ENCODE measurements at places on chromosomes 5 and 9. TPM values are rescaled to one million over a fixed set of nuclear protein-coding genes. Genes with fewer than 3 reads are reported as not detected.

NR4A3 gene
- total RNA-seq, result 19.9 TPM

- DNase-seq, result no peak
- no peaks in the 10 kb centered on the region for H3K27me3 ChIP-seq
- no peak overlapping the region for H3K4me3 ChIP-seq
- H3K4me1 ChIP-seq, result no peaks in the 10 kb centered on the region
Measured at GRCh38 chr5:15234366-15234765, 265.6 kb upstream of the FBXL7 start.

PCDHB16 gene
- total RNA-seq, result 5.3 TPM

DNA sequence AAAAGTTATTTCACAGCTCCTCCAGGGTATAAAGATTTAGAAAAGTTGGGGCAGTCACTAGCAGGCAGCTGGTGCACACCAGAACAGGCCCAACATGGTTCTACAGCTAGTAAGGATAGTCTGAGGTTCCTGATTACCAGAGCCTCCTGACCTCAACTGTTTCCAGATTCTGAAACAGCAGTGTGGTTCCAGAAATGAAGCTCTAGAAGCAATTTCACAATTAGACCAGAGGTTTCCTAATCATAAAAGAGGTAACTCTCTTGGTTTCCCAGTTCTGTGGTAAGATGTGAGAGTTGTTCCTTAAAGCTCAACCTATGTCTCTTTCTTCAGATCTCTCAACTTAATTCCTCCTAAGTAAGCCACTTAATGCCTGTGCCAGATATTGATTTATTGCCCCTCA, 11.9 kb downstream of the AGTPBP1 start:
- H3K4me3 ChIP-seq, result no peak overlapping the region
- H3K27me3 ChIP-seq, result no peaks in the 10 kb centered on the region
- no peaks in the 10 kb centered on the region for H3K4me1 ChIP-seq
- peak overlapping the region; percentile 31 for H3K27ac ChIP-seq
- H3K36me3 ChIP-seq, result no peaks in the 10 kb centered on the region
- no peak for DNase-seq

DNA sequence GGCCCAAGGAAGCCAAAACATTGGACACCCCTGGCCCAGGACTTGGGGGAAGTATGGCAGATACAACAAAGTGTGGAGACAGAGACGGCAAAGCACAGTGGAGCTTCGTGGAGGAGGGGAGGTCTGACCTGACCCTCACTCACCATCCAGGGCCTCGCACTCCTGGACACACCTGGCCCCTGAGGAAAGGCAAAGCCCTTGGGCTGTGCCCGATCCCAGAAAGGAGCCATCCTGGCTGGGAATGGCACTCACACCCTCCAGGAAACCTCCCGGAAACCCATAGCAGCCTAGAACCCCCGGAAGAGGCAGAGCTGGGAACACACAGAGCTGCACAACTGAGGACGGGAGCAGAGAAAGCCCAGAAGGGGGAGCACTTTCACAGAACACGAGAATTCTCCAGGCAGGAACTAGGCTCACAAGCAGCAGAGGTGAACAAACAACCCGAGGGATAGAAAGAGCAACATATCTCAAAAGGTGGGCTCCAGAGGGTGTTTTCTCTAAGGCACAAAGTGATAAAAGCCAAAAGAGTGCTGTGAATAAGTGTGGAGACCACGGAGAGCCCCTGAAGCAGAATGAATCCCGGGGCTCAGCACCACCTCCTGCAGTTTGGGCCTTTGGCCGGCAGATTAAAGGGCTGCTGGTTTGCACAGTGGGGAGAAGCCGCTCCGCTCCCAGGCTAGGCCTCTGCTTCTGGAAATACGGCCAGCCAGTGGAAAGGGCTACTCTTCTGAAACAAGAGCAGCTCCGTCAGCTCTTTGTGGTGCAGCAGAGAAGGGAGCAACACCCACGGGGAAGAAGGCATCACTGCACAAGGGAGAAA, 108.2 kb downstream of the UBE2R2 start:
- no peak overlapping the region for H3K27ac ChIP-seq
- H3K4me3 ChIP-seq, result no peak overlapping the region
- H3K27me3 ChIP-seq, result no peaks in the 10 kb centered on the region
- DNase-seq, result peak; percentile 72
- H3K4me1 ChIP-seq, result peaks cover 17% of the 10 kb centered on the region

SLC23A1 gene
- not detected for total RNA-seq

GKAP1 gene
- total RNA-seq, result 9.6 TPM

STK32A gene
- total RNA-seq, result 0.22 TPM

- no peaks in the 10 kb centered on the region for H3K36me3 ChIP-seq
- no peak overlapping the region for H3K27ac ChIP-seq
- H3K27me3 ChIP-seq, result no peaks in the 10 kb centered on the region
- H3K4me3 ChIP-seq, result no peak overlapping the region
- no peaks in the 10 kb centered on the region for H3K4me1 ChIP-seq
- DNase-seq, result no peak
Measured at GRCh38 chr5:73858776-73859175, 232.8 kb downstream of the ARHGEF28 start.

DNA sequence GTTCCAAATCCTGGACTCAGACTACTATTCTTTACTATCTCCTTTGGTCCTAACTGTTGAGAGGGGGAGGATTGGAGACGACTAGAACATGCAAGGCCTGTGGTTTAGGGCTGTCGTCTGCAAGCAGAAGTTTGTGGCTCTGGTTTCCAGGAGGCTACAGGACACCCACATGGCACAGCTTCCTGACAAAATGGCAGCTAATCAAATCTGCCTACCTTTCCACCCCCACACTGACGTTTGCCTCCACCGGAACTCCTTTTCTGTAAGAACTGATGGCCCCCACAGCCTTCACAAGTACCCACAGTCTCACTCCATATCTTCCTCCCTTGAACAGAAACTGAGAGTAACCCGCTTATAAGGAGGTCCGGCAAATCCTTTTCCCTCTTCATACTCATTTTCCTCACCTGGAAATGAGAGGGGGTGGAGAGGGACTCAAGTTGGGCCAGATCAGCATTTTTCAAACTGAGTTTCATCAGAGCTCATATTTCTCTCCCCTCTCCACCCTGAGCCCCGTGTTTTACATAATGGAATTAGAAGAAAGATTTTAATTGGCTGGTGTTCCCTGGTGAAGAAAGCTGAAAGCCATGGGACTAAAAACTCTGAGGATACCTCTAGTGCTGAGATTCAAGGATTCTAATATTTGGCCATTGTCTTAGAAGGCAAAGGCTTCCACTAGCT, 5.2 kb downstream of the SLC31A2 start:
- no peak overlapping the region for H3K27ac ChIP-seq
- no peak for DNase-seq
- H3K36me3 ChIP-seq, result peaks cover 27% of the 10 kb centered on the region
- H3K4me1 ChIP-seq, result no peaks in the 10 kb centered on the region
- H3K27me3 ChIP-seq, result no peaks in the 10 kb centered on the region

- no peak overlapping the region for H3K27ac ChIP-seq
- no peaks in the 10 kb centered on the region for H3K4me1 ChIP-seq
- no peaks in the 10 kb centered on the region for H3K27me3 ChIP-seq
- H3K4me3 ChIP-seq, result no peak overlapping the region
- H3K36me3 ChIP-seq, result no peaks in the 10 kb centered on the region
Measured at GRCh38 chr5:40813698-40814281, 15.6 kb upstream of the PRKAA1 start.

- H3K27ac ChIP-seq, result no peak overlapping the region
- no peaks in the 10 kb centered on the region for H3K27me3 ChIP-seq
- no peak for DNase-seq
- H3K4me1 ChIP-seq, result no peaks in the 10 kb centered on the region
- no peaks in the 10 kb centered on the region for H3K36me3 ChIP-seq
Measured at GRCh38 chr5:153463806-153464205, 26.7 kb upstream of the GRIA1 start.

GFI1B gene
- not detected for total RNA-seq

HK3 gene
- total RNA-seq, result 0.85 TPM

INSL4 gene
- not detected for total RNA-seq
